ENCODE measurements at places on chromosomes 5 and 9. TPM values are rescaled to one million over a fixed set of nuclear protein-coding genes. Genes with fewer than 3 reads are reported as not detected.

- DNase-seq, result no peak
Observed at GRCh38 chr9:115099901-115100300, 18.1 kb downstream of the TNC start.

GRCh38 chr5:158877706-158878105, 222.0 kb downstream of the EBF1 start:
- no peak for DNase-seq

- DNase-seq, result no peak
Observed at GRCh38 chr9:83007521-83008300, 55.2 kb downstream of the RASEF start.

ARL14EPL gene
- not detected for total RNA-seq

ADAMTS19 gene
- 0.59 TPM for total RNA-seq

NUDT12 gene
- 6.2 TPM for total RNA-seq

GRCh38 chr5:150333400-150333799, 24.1 kb upstream of the TCOF1 start:
- DNase-seq, result no peak

ELP1 gene
- 14.7 TPM for total RNA-seq

GRCh38 chr9:21558615-21559401, 76.7 kb upstream of the IFNE start:
- DNase-seq, result no peak

HEMGN gene
- 0.31 TPM for total RNA-seq

DNA sequence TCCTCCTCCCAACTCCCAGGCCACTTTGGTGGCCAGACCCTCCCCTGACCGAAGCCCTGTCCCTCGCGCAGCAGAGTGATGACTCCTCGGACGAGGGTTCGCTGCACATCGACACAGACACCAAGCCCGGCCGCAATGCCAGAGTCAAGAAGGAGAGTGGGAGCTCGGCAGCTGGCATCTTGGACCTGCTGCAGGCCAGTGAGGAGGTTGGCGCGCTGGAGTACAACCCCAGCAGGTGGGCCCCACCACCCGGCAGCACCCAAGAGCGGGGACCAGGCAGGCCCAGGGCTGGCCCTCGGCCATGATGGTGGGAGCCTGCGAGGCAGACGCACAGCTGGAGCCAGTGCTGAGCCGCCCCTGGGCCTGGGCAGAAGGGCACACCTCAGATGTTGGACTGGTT, 90.6 kb downstream of the PHF2 start:
- DNase-seq, result no peak

DOK3 gene
- 1.6 TPM for total RNA-seq

SLC23A1 gene
- total RNA-seq, result not detected

IFNA2 gene
- not detected for total RNA-seq

LCN10 gene
- total RNA-seq, result 8.8 TPM

DNA sequence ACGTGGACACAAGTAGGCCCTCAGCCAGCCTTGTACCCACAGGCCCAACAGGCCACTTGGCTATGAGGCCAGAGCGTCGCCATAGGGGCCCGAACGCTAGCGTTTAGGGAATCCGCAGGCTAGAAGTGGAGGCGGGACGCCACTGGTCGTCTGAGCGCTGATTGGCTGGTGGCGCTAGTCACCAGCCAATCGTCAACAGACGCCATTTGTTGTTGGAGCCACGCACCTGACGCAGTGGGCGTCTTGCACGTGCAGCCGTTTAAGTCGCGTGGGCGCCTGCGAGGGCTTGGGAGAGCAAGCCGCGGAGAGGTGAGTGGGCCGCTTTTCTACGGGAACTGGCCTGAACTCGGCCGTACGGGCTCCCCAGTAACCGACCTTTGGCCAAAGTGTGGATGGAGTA, at the start of gene DDX4:
DDX4 (plus strand) TSS at position 269 of the 400 bp plus-strand sequence. CDS start 903 bp downstream, outside the sequence.
- no peak for DNase-seq

RNF183 gene
- total RNA-seq, result not detected

- DNase-seq, result peak; percentile 60
Observed at GRCh38 chr5:39948867-39949468, 524.2 kb upstream of the DAB2 start.

GRCh38 chr9:137432687-137433348, 8.3 kb downstream of the ENTPD8 start:
- no peak for DNase-seq

DNA sequence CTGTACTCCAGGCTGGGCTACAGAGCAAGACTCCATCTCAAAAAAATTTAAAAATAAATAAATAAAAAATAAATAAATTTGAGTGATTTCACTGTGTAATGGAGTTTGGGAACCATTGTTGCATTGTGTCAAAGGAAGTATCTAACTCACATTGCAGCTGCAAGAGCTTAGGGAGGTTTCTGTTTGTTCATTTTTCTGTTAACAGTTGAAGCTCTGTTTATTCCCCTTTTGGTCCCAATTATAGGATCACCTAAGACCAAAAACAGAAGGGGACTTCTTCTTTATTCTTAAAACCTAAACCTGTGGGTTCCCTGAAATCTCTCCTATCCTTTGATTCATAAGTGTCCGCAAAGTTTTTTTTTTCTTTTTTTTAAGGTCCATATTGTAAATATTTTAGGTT, 28.6 kb upstream of the PCAT7 start:
- DNase-seq, result no peak

BSPRY gene
- 3.8 TPM for total RNA-seq

PLPP7 gene
- total RNA-seq, result 124 TPM

PHF24 gene
- 0.67 TPM for total RNA-seq

DNA sequence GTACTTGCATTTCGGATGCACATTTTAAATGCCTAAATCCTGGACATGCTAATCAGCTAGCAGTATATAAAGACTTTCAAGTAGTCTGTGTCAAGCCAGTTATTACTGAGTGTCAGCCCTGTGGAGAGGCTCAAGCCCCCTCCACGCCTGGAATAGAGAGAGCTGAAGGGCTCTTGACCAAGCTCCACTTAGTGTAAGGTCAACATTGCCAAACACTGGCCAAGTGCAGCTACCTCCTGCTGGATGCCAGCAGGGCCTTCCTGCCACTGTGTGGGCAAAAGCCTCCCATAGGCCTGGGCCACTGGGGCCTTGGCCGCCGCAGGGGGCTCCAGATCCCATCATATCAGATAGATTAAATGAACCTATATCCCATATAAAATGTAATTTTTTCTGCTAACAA, 239.4 kb upstream of the PANK3 start:
- no peak for DNase-seq

DNA sequence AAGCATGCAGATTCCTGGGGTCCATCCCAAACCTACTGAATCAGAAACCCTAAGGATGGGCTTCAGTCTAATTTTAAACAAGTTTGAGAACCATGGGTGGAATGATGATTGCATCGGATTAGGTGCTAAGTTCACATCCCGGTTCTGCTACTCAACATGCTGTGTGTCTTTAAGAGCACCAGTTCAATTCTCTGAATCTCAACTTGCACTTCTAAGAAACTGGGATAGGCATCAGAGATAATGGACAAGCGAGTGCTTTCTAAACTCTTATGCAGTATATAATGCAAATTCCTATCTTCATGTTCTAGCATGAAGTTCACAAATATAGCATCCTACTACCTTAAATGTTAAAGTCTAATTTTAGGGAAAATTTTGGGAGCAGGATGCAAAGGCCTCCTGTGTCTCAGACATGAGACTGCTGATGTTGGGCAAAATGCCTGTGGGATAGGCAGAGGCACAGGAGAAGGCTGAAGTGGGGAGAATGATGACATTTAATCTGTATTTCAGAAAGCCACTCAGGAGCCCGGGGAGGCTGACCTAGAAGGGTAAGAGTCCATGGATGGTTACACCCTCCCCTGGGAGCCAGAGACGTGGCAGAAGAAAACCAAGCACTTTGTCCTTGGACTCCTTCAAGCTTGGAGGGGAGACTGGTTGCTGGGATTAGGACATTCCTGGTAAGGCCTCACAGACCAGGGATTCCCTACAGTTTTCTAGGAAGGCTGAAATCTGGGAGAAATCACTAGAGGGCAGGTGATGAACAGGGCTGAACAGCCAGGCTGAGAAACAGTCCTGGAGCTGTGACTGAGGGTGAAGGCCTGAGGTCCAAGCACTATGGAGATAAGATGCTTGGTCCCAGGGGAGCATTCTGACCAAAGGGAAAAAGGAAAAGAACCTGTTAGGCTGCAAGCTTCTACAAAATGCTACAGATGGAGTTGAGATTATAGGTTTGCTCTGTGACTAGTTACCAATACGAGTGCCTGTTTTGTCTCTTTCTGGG, 311.9 kb upstream of the PANK3 start:
- DNase-seq, result no peak

- DNase-seq, result no peak
Observed at GRCh38 chr5:143271431-143271830, 132.1 kb downstream of the NR3C1 start.

PCDHA9 gene
- total RNA-seq, result not detected

DNA sequence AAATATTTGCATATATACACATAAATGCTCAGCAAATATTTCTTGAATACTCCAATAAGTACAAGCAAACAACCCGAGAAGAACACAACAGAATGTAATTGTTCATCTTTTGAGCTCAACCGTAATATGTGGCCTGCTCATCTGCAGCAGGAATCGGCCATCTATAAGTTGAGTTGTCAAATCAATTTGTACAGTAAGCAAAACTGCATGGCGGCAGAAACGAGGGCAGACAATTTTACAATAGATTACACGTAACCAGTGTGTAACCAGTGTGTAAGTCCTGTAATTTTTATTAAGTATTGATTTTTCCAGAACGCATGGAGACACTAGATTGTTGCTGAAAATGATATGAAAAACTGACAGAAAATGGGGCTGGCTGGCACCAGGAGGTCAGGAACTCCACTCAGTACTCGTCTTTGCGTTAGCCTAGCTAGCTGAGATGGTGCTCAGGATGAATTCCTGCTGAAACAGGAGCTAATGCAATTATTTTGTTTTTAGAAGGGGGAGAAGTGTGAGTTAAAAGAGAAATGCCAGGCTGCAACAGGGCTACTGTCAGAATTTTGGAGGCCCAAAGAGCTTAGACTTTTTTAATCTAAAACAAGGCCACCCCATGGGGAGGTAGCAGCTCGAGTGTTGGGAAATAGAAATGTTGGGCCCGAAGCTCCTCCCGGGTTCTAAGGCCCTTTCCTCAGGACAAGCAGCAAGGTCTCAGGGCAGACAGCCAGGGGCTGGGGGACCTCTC, 682 bp downstream of the DHX29 start:
- no peak for DNase-seq

DNA sequence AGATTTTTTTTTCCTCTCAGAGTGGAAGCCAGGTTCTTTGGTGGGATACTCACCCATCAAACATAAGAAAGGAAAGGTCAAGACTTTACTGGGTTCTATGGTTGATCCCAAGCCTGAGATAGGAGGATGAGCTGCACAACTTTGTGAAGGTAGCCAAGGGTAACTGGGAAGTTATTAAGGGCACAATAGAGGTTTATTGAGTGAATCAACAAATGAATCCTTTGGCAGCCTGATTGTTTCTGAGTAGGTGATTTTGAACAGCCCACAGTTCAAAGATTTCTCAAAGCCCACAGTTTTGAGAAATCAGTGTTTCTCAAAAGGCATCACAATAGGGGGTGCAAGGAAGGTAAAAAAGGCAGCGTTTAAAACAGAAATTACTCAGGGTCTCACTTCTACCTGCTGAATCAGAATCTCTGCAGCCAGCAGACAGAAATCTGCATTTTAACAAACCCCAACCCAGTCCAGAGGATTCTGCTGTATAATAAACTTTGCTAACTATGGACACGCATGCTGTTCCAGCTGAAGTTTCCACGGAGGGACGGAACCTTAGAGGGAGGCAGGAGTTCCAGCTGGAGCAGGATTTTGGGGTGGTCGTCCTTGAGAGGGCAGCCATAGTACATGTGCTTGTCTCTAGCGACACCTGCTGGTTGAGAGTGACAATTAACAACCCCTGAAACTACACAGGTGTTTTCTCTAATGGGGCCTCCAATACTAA, 32.7 kb upstream of the FSD1L start:
- DNase-seq, result no peak

- no peak for DNase-seq
Observed at GRCh38 chr5:68074633-68075032, 140.9 kb upstream of the PIK3R1 start.

- DNase-seq, result peak; percentile 74
Observed at GRCh38 chr5:52799358-52799982, 11.8 kb downstream of the ITGA1 start.

GADD45G gene
- total RNA-seq, result 80.0 TPM

GRCh38 chr5:76351176-76351575, 51.9 kb upstream of the IQGAP2 start:
- DNase-seq, result no peak

PCDHB11 gene
- 1.8 TPM for total RNA-seq

DNA sequence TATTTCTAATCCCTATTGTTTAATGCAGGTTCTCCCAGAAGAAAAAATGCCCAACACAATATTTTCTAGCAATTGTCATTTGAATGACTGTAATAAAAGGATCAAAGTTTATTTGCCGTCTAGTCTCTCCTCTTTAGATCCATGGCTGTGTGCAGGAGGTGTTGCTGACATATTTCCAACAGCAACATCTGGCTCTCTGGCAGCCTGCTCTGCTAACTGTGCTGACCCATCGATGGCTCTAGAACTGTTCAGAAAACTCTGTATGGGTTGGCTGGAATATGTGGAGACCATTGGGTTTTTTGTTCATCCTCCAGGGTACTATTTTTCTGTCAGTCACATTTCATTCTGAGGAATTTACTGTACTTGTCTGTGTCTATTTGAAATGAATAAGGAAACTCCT, 202.0 kb upstream of the SLC27A6 start:
- DNase-seq, result no peak

DNA sequence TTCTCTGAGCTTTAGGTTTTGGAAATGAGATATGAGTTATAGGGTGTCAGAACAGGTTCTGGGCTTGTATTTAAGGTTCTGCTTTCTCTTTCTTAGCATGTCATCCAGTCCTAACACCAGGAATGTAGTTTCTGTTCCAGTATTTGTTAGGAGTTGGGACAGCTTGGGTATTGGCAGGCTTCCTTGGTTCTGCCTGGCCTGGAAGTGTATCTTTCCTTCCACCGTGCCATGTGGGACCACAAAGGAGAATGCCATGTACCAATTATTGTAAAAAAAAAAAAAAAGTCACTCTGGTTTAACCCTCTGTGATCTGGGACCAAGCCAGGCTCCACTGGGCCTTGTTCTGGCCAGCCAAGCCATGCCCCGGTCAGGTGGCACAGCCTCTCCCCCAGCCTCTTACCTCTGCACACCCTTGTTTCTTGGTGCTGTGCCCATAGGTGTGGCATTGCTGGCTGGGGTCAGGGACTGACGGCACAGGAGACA, 47.8 kb downstream of the ARHGAP26 start:
- no peak for DNase-seq

DNA sequence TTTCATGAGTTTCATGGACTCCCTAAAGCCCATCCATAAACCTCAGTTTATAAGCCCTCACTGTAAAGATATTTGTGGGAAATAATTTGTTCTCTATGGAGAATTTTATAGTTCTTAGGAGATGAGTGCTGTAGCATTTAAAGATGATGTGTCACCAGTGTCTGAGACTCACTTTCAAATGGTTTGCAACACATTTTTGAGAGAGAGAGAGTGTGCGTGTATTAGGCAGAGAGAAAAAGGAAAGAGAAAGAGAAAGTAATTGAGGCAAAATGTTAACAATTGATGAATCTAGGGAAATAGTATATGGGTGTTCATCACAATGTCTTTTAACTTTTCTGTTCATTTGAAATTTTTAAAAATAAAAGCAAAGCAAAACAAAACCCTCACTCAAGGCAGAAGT, 479.0 kb downstream of the ZSWIM6 start:
- no peak for DNase-seq

QRFP gene
- not detected for total RNA-seq

ADRB2 gene
- total RNA-seq, result 7.3 TPM

GRCh38 chr9:128702949-128703615, 779 bp downstream of the PKN3 start:
- no peak for DNase-seq
